ENCODE measurements at places on chromosomes 13 and 19. TPM values are rescaled to one million over a fixed set of nuclear protein-coding genes. Genes with fewer than 3 reads are reported as not detected.

The CA11 gene
- 0.30 TPM for total RNA-seq

The CDK8 gene
- total RNA-seq, result 20.5 TPM

The TMEM221 gene
- not detected for total RNA-seq

The ACP4 gene
- total RNA-seq, result not detected

Data from smooth muscle cell of the umbilical artery (primary cell).